ENCODE measurements at places on chromosomes 2 and 18.

DNA sequence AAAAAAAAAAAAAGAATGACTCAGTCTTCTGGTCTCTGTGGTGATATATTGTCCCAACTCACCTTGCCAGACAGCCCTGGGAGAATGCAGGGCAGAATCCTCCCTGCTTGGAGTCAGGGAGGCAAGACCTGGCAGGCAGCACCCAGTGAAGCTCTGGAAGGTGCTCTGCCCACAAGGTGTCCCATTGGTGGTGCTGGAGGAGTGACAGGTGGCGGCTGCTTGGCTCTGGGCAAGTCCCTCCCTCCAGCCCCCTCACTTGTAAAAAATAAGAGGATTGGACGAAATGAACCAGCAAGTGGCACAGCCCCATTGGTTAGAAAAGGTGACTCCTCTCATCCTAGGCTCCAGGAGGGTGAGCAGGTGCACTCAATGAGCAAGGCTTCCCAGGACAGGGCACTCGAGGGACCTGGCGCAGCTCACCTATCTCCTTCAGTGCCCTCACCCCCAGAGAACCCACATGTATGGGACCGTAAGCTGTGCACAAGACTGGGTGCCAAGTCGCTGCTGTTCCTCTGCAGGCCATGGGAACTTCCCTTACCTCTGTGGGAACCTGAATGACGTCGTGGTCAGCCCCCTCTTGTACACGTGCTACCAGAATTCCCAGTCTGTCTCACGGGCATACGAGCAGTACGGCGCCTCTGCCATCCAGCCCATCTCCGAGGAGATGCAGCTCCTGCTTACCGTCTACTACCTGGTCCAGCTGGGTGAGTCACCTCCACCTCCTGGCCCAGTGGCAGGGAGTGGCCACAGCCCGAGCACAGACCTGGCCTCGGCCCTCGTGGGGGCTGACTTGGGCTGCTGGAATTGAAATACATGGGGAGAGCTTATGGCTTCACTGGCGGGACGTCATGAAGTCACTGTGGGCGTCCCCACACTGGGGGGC lies 54.6 kb downstream of the GREB1 start:
- DNase-seq, result no peak

- no peak for DNase-seq
Measured at GRCh38 chr2:75140288-75140687, 59.0 kb downstream of the TACR1 start.

DNA sequence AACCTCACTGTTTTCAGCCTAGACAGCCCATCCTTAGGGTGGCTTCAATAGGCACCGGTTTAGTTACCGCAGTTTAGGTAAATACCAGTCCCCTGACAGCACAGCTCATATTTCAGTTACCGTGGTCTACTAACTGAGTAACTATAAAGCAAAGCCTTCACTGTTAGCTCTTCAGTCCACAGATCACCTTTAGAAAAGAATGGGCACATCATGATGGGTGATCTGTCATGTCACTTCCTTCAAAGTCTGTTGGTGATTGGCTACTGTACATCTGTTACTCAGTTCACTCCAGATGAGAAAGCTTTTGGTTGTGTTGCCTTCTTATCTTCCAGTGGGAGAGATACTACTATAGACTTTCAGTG lies 21.0 kb downstream of the SLC20A1 start:
- DNase-seq, result no peak

DNA sequence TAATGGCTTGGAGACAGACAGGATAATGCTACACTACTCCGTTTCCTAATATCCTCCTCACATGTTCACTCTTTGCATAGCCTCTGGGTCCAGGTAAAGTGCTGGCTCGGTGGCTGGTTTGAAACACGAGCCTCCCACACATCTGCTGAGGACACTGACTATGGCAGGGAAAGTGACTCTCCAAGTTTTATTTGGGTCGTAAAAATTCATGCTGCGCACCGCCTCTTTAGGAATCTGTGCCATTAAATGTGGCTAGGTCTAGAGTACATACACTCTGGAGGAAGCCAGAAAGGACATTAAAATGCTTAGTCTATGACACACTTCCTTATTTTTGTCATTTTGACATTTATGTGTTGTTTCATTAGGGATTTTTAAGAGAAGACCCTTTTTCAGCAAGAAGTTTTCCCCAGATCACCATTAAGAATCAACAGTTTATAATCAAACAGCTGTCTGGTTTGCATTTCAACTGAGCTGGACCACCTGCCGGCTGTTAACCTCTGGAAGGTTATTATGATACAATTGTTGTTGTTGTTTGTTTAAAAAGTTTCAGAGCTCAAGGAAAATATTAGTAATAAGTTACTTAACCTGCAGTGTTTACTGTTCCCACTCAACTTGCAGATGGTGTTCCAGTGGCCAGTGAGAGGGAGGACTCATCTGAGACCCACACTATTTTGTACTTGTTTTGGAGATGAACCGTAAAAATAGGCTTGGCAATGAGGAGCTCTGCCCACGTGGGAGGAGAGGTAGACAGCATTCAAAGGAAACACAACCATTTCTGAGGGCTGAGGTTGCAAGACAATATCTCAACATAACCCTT lies 443.3 kb upstream of the MEIS1 start:
- no peak for DNase-seq

DNA sequence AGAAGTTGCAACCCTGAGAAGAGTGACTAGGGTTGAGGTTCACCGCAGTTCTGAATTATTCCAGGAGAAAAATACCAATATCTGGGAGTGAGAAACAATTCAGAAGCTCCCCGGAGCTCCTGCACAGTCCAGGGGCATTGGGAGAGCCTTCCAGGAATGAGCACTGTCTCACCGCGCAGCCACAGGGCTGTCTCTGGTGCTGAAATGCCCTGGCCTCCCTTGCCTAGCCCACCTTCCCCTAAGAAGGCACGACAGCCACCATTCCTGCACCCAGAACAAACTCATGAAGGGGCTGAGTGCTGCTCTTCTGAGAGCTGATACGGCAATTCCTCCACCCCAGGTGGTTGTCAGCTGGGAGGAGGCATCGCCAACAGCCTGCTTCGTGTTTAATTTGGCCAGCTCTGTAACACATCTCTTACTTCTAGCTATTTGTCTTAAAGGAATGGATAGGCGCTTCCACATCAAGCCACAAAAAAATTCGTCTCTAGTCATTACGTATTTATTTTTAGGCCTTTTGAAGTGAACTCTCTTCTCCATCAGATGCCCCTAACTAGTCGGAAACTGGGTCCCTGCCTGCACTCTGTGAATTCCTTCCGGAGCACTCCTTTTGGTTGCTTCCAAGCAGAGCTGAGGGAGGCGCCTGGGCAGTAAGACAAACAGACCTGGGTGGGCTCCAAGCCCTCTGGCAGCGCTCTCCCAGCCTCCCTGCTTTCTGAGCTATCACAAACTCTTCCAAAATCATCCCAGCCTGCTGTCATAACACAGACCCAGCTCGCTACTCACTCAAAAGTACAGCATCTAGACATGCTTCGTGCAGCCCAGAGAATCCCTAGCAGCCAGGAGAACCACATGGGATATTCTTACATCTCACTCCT lies 120.5 kb upstream of the CCDC68 start:
- no peak for DNase-seq

DNA sequence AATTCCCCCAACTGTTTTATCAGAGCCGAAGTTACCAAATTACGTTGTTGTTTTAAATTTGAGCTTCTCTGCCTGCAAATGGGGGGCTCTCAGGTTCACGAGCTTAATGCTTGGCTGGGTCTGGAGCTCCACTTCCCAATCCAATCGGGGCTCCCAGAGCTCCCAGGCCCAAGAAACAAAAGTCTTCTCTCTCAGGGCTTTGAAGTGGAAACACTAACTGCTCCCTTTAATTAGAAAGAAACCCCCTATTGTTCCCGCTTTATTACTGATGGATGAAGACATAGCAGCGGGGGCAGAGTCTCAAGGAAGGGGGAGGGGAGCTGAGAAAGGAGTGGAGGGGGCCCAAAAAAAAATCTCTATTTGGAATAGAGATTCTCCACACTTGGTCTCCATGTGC lies 15.6 kb upstream of the PKDCC start:
- DNase-seq, result no peak

- no peak for DNase-seq
Measured at GRCh38 chr2:28342081-28342967, 50.3 kb upstream of the FOSL2 start.

- no peak for DNase-seq
Measured at GRCh38 chr2:81858998-81859397, 1554.4 kb upstream of the LRRTM1 start.

GRCh38 chr2:145914716-145915115 lies 1394.8 kb upstream of the ZEB2 start:
- DNase-seq, result no peak
